ENCODE measurements at places on chromosomes 1 and 21. TPM values are rescaled to one million over a fixed set of nuclear protein-coding genes. Genes with fewer than 3 reads are reported as not detected.

The MFSD2A gene
- total RNA-seq, result 3.6 TPM

DNA sequence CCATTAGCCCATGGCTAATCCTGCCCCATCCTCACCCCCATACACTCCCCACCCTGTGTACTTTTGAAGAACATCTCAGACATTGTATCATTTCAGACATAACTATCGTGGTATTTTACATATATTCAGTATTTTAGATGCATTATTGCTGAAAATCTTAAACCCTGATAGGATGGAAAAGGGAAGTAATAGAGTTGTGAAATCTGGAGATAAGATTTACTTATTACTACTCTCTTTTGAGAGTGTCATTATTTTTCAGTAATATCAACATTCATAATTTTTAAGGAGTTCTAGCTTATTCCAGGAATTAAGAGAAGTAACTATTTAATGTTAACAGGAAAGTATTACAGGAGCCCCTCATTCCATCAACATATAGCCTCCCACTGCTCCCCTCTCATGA is 34.4 kb downstream of the ADCY10 start:
- no peak for DNase-seq
- H3K36me3 ChIP-seq, result no peaks in the 10 kb centered on the region
- H3K27me3 ChIP-seq, result no peaks in the 10 kb centered on the region

DNA sequence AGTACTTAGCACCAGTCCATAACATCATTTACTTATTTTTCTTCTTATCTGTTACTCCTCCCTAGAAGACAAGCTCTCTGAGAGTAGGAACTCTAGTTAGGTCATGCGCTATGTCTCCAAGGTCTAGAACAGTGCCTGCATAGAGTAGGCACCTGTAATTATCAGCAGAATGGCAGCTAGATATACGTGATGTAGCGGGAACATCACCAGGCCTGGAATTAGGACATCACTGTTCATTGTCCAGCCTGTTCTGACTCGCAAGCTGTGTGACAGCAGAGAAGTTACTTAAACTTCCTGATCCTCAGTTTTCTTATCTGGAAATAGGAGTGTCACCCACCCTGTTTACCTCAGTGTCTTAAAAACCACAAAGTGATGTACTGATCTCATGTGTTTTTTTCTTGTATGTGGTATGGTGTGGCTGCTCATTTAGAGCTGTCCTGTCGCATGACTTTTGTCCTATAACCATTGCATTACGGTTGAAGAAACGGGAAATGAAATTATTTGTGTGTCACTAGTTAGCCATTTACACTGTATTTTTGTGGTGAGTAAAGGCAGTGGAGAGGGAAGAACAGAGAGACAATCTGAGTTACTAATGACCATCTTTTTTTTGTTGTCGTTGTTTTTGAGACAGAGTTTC is 37.1 kb upstream of the EXO1 start:
- H3K4me3 ChIP-seq, result no peak overlapping the region
- H3K4me1 ChIP-seq, result no peaks in the 10 kb centered on the region
- H3K36me3 ChIP-seq, result no peaks in the 10 kb centered on the region
- H3K27ac ChIP-seq, result no peak overlapping the region
- H3K27me3 ChIP-seq, result no peaks in the 10 kb centered on the region

DNA sequence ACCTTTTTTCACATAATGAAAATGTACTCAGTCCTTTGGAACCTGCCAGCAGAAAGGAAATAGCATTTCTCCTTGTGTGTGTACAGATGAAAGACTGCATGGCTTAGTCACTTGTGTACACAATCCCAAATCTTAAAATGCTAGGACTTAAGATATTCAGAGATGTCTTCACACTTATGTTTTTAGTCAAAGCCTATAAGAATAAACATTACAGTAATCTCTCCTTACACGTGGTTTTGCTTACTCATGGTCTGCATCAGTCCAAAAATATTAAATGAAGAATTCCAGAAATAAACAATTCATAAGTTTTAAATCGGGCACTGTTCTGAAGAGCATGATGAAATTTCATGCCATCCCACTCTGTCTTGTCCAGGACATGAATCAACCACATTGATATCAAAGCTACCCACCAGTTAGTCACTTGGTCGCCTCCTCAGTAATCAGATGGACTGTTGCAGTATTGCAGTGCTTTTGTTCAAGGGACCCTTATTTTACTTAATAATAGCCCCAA is 75.7 kb upstream of the RRP15 start:
- DNase-seq, result no peak
- H3K4me1 ChIP-seq, result peaks cover 26% of the 10 kb centered on the region
- H3K4me3 ChIP-seq, result no peak overlapping the region
- no peaks in the 10 kb centered on the region for H3K27me3 ChIP-seq

DNA sequence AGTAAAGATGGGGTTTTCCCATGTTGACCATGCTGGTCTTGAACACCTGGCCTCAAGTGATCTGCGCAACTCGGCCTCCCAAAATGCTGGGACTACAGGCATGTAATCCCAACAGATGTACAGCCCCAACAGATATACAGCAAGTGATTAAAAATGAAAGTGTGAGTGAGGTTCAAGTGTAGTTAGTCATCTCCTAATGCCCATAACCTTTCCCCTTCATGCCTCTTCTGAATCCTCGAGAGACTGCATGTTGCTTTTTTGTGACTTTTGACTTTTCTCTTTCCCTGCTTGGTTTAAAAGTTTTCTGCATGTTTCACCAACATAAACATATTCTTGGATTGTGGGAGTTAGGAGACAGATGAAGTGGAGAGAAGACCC is 31.2 kb downstream of the KCNK2 start:
- H3K4me3 ChIP-seq, result peak overlapping the region; percentile 39
- no peaks in the 10 kb centered on the region for H3K27me3 ChIP-seq
- H3K4me1 ChIP-seq, result peaks cover 32% of the 10 kb centered on the region

GRCh38 chr1:206560007-206560716 is 52.1 kb downstream of the EIF2D start:
- no peak overlapping the region for H3K4me3 ChIP-seq
- DNase-seq, result no peak
- no peaks in the 10 kb centered on the region for H3K36me3 ChIP-seq
- no peak overlapping the region for H3K27ac ChIP-seq
- H3K4me1 ChIP-seq, result peaks cover 12% of the 10 kb centered on the region

DNA sequence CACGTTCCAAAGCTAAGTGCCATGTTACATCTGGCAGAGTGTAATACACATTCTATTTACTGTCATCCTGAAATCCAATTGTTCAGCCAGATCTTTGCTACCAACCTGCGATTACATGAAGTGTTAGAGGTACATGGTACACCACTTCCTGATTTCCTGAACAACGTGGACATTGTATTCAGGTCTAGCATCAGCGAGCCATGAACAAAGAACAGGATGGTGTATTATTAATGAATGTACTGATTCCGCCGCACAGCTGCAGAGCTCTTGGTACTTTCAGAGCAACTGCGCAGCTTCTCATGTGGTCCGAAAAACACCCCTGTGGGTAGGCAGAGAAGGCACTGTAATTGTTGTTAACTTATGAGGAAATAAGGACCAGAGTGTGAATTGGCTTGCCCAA is 511.4 kb downstream of the AJAP1 start:
- no peak overlapping the region for H3K27ac ChIP-seq
- H3K4me1 ChIP-seq, result no peaks in the 10 kb centered on the region
- H3K36me3 ChIP-seq, result no peaks in the 10 kb centered on the region

- H3K27me3 ChIP-seq, result no peaks in the 10 kb centered on the region
- H3K4me3 ChIP-seq, result no peak overlapping the region
- H3K4me1 ChIP-seq, result peaks cover 41% of the 10 kb centered on the region
- no peaks in the 10 kb centered on the region for H3K36me3 ChIP-seq
Measured at GRCh38 chr1:24704411-24705259, 40.6 kb upstream of the CLIC4 start.

DNA sequence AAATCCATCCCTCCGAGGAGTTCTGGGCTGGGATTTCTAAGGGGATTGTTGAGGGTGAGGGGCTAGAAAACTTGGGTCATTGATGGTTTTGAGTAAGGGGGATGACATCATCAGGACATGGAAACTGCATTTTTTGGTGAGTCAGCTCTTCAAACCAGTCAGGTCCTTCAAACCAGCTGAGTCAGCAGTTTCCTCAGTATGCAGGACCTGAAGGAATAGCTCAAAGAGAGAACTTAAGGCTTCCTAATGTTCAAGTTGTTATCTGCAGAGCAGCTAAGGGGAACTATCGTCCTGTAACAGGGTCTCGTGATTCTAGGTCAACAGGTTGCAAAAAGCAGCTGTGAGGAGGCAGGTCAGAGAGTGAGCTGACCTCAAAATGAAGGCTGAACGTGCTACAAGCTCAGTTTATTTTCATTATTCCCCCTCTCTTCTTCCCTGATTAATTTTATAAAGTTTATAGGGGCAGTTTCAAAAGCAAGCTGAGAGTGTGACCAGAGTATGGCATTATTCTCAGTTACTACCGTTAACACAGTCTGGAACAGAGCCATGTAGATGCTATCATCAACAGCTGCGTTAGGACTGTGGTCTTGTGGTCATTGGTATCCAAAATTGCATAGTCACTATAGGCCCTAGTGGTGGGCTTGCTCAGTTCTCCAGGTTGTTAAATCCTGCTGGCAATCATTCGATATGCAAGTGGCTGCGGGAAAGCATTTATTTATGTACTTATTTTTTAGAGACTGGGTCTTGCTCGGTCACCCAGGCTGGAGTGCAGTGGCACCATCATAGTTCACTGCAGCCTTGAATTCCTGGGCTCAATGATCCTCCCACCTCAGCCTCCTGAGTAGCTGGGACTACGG is 10.7 kb upstream of the SDC3 start:
- no peak overlapping the region for H3K27ac ChIP-seq
- no peaks in the 10 kb centered on the region for H3K36me3 ChIP-seq
- no peak overlapping the region for H3K4me3 ChIP-seq
- H3K4me1 ChIP-seq, result peaks cover 6% of the 10 kb centered on the region

DNA sequence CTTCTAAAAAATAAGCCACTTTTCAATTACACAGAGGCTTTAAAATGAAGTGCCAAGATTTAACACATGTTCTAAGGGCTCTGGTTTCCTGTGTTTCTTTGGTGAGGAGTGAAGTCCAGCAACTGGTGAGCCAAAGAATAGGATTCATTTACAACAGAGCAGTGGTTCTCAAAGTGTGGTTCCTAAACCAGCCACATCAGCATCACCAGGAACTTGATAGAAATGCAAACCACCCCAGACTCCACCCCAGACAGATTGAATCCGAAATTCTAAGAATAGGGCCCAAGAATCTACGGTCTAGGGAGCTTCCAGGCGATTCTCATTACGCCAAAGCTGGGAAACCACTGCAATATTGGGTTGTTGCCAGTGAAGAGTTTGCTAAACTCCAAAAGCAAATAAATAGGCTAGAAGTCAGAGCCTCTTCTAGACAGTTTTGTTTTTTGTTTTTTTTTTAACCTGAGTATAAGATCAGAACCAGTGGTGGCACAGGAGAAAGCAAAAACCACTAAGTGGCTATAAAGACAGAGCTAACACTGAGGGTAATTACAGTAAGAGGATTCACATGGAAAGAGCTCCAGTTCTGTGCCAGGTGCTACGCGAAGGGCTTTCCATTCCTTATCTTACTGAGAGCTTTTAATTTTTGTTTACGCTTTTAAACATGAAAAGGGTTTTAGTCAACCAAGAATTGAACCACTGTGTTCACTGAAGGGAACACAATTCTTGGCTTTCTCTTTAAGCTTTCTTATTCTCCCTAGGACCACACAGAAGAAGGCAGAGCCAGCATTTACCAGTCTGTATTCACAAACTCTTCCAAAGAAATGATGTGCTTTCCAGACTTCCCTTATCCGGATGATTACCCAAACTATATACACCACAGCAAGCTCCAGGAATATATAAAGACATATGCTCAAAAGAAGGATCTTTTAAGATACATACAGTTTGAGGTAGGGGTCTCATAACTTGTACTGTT is 42.4 kb upstream of the FMO2 start:
- H3K4me1 ChIP-seq, result peaks cover 20% of the 10 kb centered on the region
- no peaks in the 10 kb centered on the region for H3K36me3 ChIP-seq
- peak overlapping the region; percentile 4 for H3K4me3 ChIP-seq
- no peaks in the 10 kb centered on the region for H3K27me3 ChIP-seq
- DNase-seq, result peak; percentile 76

DNA sequence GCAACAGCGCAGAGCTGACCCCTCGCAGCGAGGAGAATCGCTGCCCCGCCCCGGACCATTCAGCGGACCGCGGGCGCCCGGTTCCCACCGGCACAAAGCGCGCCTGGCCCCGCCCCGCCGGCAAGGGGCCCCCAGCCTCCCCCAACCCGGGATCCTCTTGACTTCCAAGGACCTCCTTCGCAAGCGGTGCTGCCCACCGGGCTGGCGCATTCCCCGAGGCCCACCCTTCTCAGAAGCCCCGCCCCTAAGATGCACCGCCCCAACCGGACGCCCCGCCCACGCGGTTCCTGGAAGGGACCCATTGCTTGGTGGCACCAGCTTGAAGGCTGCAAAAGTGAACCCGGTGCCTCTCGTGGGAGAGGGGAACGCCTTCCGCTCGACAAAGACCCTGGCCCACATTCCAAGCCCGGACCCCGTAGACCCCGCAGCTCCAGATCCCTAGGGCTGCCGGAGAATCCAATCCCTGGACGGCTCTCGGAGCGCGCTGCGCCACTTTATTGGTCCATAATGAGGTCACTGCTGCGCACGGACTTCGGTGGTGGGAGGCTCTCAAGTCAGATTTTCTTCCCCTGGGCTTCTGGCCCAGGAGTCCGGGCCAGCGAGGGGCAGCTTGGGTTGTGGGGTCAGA is 2.0 kb downstream of the HES3 start:
- peaks cover 4% of the 10 kb centered on the region for H3K4me1 ChIP-seq
- no peak overlapping the region for H3K4me3 ChIP-seq
- DNase-seq, result peak; percentile 90

Measured in osteoblast (primary cell).